ENCODE measurements at places on chromosomes 6 and 20. TPM values are rescaled to one million over a fixed set of nuclear protein-coding genes. Genes with fewer than 3 reads are reported as not detected.

GRCh38 chr6:127893541-127893940 is 7.3 kb downstream of the THEMIS start:
- H3K4me3 ChIP-seq, result no peak overlapping the region
- no peak overlapping the region for H3K27ac ChIP-seq
- H3K36me3 ChIP-seq, result no peaks in the 10 kb centered on the region
- no peaks in the 10 kb centered on the region for H3K27me3 ChIP-seq
- no peak for DNase-seq

Gene DEFB124
- total RNA-seq, result not detected

Gene OR12D1
- not detected for total RNA-seq

- peaks cover 78% of the 10 kb centered on the region for H3K4me1 ChIP-seq
- no peak for DNase-seq
- peak overlapping the region; percentile 46 for H3K27ac ChIP-seq
- H3K36me3 ChIP-seq, result no peaks in the 10 kb centered on the region
- no peak overlapping the region for H3K4me3 ChIP-seq
Measured at GRCh38 chr6:41713650-41714291, 21.6 kb downstream of the TFEB start.

Measured in esophagus muscularis mucosa (tissue), 4 donors.